ENCODE measurements at places on chromosomes 2 and 18.

DNA sequence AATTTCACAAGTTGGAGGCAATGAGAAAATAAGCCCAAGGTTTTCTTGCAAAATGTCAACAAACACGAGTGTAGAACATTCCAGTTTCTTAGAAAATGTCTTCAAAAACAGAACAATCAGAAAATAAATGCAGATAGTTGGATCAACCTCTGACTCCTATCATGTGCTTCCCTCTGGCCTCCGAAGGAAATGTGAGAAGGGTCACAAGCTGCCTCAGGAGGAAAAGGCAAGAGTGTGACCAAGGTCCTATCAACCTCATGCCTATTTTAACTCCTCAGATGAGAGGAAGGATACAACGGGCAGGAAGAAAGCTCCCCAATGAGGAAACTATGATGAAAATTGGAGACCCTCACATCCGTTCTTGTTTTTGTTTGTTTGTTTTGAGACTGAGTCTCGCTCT is 7.9 kb downstream of the SCYGR5 start:
- DNase-seq: no peak

GRCh38 chr2:239775623-239776435 is 249.3 kb downstream of the NDUFA10 start:
- no peak for DNase-seq

DNA sequence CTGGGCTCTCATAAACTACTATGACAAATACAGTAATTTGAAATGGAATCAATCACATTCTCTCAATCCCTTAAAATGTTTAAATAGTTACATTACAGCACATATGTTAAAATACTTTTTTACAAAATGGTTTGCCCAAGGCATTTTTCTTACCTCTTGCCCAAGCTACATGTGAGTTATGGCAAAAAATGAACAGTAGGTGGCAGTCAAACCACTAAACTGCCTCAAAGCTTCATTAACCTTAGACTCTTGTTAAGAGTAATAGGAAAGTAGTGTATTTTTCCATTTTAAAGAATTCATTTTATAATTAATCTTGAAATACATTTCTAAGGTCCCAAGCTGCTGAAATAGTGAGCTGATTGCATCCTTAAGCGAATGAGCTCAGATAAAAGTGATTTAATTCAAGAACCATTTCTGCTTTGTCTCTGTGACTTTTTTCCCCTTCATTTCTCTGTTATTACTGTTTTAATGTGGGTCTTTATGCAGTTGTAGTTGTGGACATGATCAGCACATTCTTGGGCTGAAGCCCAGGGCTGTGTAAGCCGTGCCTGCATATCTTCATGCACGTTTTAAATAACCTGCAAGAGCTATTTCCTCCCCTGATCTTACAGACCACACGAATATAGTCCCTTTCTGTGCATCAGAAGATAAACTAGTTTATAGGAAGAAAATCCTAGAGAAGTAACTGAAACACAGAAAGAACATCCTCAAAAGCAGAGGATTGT is 311.8 kb downstream of the LNPK start:
- no peak for DNase-seq

DNA sequence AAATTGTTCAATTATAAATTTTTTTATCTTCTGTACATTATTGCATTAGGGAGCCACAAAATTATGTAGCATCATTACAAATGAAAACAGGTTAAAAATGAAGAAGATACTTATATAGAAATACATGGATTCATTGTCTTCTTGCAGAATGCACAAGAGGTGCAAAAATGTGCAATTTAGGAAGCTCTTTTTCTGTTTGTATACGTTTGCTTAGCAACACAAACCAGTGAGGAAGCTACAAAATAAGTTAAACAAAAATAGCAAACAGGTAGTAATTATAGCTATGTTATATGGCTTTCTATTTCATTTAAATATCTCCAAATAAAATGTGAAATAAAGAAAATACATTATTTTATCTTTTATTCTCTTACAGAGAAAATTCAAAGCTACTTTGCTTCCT is 177.6 kb upstream of the SESTD1 start:
- no peak for DNase-seq

DNA sequence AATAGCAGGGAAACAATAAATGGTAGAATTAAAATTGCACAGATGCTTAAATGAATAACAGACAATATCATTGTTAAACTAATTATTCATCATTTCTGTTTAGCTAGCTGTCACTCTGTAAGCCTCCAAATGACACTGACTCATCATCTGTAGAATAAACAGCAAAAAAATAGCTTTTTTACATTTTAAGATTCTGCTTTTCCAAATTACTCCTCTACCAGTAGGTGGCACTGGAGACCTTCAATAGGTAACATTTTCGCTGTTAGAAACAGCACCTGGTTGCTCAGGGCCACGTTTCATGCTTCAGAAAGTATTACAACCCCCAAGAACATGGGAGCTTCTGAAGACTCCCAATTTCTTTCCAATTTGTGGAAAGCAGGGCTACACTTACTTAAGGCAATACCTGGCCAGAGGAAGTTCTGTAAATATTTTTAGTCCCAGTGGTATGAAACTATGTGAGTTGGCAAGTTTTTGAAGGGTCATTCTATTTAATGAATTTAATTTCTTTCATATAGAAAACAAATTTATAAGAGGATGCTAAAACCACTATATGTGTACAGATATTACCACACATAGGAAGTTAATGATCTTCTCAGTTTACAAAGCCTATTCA is 45.4 kb downstream of the TTN start:
- no peak for DNase-seq

- DNase-seq: no peak
Observed at GRCh38 chr18:71673498-71673897, 870.6 kb downstream of the CBLN2 start.

GRCh38 chr18:79480171-79481045 is 84.7 kb downstream of the NFATC1 start:
- no peak for DNase-seq

- DNase-seq: no peak
Observed at GRCh38 chr2:174551697-174552096, 45.9 kb downstream of the WIPF1 start.

DNA sequence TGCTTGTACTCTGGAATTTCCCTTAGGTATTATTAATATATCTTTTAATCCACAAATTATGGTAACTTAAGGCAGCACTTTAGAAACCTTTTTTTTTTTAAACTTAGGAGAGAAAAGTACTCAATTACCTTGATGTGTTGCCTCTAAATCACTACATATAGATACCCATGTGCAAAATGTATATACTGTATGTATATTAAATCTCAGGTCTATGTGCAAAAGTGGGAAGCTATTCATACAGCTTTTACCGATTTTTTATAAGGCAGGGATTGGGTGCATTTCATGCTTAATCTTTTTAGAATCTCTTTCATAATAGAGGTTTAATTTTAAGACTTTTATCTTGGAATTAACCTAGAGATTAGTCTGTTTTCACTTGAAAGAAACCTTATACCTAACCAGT is 3.4 kb downstream of the EML4 start:
- DNase-seq: no peak

DNA sequence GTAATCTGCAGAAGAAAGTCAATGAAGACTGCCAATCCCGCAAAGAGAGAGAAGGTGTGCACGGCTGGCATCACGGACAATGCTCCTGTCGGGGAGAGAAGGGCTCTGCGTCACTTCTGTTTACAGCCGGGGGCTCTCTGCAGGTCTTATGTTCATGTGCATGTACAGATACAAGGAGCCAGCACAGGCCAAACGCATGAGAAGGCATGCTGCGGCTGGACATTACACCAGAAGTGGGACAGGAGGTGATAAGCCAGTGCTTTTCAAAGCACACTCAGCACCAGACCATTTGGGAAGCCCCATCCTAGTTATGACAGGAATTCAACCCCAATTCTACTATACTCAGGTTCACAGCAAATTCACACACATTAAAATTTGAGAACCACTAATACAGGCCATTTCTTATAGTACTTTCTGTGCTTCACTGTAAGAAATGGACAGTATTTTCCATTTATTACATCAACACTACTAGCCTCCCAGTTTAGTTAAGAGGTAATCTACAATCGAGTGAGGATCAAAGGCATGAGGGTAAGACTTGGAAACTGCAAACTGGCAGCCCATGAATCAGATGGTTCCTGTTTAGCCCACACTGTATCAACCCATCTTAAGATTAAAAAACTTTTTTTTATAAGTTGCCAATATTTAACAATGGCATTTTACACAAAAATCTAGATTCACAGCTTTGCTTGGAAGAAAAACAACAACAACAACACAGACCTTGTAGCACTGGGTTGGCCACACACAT is 38.2 kb downstream of the RMC1 start:
- no peak for DNase-seq

- DNase-seq: no peak
Observed at GRCh38 chr2:25697559-25698341, 24.4 kb upstream of the DTNB start.

DNA sequence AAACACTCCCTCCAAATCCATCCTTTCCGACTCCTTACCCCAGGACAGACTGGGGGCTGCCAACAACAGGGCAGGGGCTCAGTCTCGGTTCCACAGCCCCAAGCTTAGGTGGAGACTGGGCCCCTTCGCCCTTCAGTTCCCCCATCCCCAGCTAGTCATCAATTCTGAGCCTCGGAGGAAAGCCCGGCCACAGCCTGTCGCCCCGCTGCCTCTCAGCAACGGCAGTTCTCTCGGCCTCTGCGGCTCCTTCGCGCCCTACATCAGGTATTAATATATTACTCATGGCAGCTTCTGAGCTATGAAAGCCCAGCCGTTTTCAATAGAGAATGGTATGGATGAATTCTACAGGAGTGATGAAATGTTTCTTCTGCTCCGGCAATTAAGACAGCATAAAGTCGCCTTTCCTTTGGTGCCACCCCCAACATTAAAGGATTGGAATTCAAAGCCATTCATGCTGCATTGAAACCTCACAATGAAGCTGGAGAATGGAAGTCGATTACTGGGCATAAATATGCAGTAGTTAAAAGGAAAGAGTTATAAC is 2.8 kb downstream of the HDAC4 start:
- DNase-seq: no peak

GRCh38 chr2:9021563-9022211 is 18.2 kb upstream of the MBOAT2 start:
- no peak for DNase-seq

GRCh38 chr2:235903782-235904584 is 264.2 kb downstream of the GBX2 start:
- no peak for DNase-seq

GRCh38 chr2:11524470-11524869 is 9.4 kb upstream of the GREB1 start:
- no peak for DNase-seq

DNA sequence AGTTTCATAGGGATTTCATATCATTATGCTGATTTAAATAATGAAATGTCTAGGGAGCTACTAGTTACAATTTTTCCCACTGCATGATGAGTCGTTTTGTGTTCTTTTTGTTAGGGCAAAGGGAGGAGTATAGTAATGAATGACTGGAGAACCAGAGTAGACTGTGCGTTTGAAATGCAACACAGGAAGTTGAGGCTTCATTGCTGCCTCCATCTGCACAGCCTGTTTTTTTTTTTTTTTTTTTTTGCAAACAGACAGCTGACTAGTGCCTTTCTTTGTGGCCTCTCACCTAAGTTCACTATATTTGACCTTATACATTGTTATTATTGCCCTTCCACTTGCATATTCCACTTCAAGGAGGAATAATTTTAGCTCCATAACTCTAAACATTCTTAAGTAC is 286.7 kb upstream of the LRRTM1 start:
- no peak for DNase-seq

- no peak for DNase-seq
Observed at GRCh38 chr2:46690825-46691224, 211.5 kb downstream of the TMEM247 start.
